ENCODE measurements at places on chromosomes 6 and 20.

GRCh38 chr6:123771126-123771525, 32.5 kb upstream of the NKAIN2 start:
- DNase-seq, result no peak

DNA sequence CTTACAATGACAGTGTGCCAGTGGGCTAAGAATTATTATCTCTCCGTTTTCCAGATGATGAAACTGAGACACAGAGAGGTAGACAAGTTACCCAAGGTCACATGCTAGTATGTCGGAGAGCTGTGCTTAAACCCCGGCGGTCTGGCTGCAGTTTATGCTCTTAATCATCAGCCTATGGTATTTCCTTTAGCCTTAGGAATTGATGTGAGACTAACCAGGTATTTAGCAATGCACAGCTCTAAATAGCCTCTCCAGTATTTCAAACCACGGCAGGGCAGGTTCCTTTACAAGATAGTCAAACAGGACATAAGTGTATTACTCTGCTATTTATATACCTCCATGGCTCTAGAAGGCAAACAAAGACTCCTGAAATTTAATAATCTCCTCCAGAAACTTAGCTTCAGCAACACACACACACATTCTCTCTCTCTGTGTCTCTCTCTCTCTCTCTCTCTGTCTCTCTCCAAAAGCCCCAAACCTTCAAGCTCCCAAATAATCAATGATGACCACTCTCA, 142.0 kb upstream of the ZNF217 start:
- no peak for DNase-seq

- no peak for DNase-seq
Measured at GRCh38 chr20:34713194-34713943, 9.2 kb downstream of the TP53INP2 start.

GRCh38 chr20:63005365-63005861, 1.4 kb downstream of the BHLHE23 start:
- no peak for DNase-seq

GRCh38 chr20:53408691-53409446, 184.8 kb downstream of the ZNF217 start:
- no peak for DNase-seq
